ENCODE measurements at places on chromosomes 3 and 15.

DNA sequence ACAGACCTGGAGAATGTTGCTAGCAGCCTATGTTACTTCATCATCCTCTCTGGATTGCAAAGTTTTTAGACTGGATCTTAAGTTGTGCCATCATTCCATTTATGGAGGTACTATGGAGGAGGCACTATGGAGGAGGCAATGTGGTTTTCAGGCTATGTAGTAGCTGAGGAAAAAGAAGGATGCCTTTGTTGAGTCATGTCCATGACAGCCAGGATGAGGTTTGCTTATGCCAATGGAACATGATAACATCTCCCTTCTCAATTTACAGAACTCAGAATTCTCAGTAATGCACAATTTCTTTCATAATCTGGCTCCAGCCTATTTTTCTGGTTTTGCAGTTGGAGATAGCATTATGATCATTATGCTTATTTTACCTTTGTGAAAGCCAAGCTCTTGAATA is 65.9 kb upstream of the TMEM108 start:
- no peak for DNase-seq
- no peak overlapping the region for H3K27ac ChIP-seq
- H3K4me3 ChIP-seq = no peak overlapping the region
- H3K27me3 ChIP-seq = no peaks in the 10 kb centered on the region
- no peaks in the 10 kb centered on the region for H3K4me1 ChIP-seq
- no peaks in the 10 kb centered on the region for H3K36me3 ChIP-seq

GRCh38 chr3:9224490-9224889 is 25.0 kb downstream of the SRGAP3 start:
- H3K4me3 ChIP-seq = no peak overlapping the region
- H3K27me3 ChIP-seq = no peaks in the 10 kb centered on the region
- no peak for DNase-seq
- peaks cover 3% of the 10 kb centered on the region for H3K4me1 ChIP-seq

- no peaks in the 10 kb centered on the region for H3K4me1 ChIP-seq
- H3K4me3 ChIP-seq = no peak overlapping the region
- no peaks in the 10 kb centered on the region for H3K27me3 ChIP-seq
- H3K36me3 ChIP-seq = no peaks in the 10 kb centered on the region
- H3K27ac ChIP-seq = no peak overlapping the region
Observed at GRCh38 chr15:78981532-78982313, 36.9 kb upstream of the CTSH start.

DNA sequence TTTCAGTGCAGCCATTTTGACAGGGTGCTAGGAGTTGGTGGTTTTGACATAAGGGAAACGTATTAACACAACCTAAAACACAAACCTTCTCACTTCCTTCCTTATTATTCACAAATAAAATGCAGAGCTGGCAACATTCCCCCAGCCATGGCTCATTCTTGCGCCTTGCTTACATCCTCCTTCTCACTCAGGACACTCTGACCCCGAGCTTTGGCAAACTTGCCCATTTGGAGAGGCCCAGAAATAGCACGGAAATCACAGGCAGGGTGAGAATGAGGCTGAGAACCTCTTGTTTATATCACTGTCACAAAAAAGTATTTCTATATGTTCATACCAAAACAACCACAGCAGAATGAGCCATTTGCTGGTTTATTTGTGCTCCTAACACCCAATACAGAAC is 244.3 kb downstream of the NTRK3 start:
- no peak for DNase-seq
- no peaks in the 10 kb centered on the region for H3K27me3 ChIP-seq
- H3K4me3 ChIP-seq = no peak overlapping the region
- no peaks in the 10 kb centered on the region for H3K4me1 ChIP-seq

DNA sequence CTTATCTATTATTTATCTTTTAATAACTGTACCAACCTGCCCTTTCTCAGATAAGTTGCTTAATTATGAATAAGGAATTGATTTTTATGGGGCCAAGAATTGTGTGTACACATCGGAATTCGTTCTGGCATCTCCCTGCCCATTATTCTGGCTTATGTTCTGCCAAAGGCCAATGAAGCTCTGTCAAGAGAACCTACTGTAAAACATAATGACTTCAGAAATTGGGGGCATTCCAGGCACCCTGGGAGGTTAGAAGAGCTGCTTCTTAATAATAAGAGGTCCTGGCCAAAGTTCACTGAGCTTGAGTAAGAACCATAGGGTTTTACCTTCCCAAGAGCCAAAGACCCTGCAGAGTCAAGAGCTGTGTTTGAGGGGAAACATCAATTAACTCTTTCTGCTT is 261.7 kb downstream of the SLC9A9 start:
- no peak overlapping the region for H3K27ac ChIP-seq
- H3K4me3 ChIP-seq = no peak overlapping the region
- H3K36me3 ChIP-seq = no peaks in the 10 kb centered on the region
- no peaks in the 10 kb centered on the region for H3K27me3 ChIP-seq
- no peaks in the 10 kb centered on the region for H3K4me1 ChIP-seq
- no peak for DNase-seq

GRCh38 chr15:60413231-60413824 is 15.5 kb upstream of the ANXA2 start:
- H3K4me1 ChIP-seq = no peaks in the 10 kb centered on the region
- H3K27me3 ChIP-seq = no peaks in the 10 kb centered on the region
- no peak for DNase-seq
- no peak overlapping the region for H3K4me3 ChIP-seq

All from thymus (tissue), 14 donors.